Stimulated activated CD8-positive, alpha-beta memory T cell treated with anti-CD3 and anti-CD28 coated beads, Interleukin-4, amount 100 ng/mL, for 1 hour (primary cell): ENCODE measurements at places on chromosomes 16 and 17.
A peak's percentile ranks its signal among the peaks of the same experiment; 100 is the strongest.

DNA sequence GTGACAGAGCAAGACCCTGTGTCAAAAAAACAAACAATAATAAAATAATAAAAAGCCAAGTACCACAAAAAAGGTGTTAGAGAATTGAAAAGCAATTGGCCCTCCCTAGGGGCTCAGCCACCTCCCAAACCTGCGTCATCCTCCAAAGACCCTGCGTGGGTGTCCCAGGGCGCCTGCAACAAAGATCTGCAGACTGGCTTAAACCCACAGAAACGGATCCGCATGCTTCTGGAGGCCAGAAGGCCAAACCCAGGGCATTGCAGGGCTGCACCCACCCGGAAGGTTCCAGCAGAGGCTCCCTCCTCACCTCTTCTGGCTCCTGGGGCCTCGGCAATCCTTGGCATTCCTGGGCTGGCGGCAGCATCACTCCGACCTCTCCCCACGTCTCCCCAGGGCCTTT, 1.5 kb downstream of the ENPP7 start:
- no peak for DNase-seq

GRCh38 chr17:10803830-10804475, at the start of gene TMEM238L:
Gene TMEM238L, minus strand, starts transcription at chr17:10804099. Its CDS starts 136 bp downstream, at chr17:10803963.
- DNase-seq, result no peak

- DNase-seq, result no peak
Measured at GRCh38 chr16:12540290-12540689, 263.4 kb downstream of the CPPED1 start.

- DNase-seq, result no peak
Measured at GRCh38 chr17:66777689-66778225, 57.2 kb upstream of the CACNG5 start.

GRCh38 chr16:81707411-81708265, 71.5 kb upstream of the PLCG2 start:
- DNase-seq, result no peak

GRCh38 chr17:71741836-71742235, 379.0 kb upstream of the SOX9 start:
- DNase-seq, result no peak

- DNase-seq, result peak; percentile 15
Measured at GRCh38 chr16:641326-642188, at the start of gene MCRIP2. Gene MCRIP2, plus strand, starts transcription at chr16:641828. Its CDS starts 164 bp downstream, at chr16:641992.

DNA sequence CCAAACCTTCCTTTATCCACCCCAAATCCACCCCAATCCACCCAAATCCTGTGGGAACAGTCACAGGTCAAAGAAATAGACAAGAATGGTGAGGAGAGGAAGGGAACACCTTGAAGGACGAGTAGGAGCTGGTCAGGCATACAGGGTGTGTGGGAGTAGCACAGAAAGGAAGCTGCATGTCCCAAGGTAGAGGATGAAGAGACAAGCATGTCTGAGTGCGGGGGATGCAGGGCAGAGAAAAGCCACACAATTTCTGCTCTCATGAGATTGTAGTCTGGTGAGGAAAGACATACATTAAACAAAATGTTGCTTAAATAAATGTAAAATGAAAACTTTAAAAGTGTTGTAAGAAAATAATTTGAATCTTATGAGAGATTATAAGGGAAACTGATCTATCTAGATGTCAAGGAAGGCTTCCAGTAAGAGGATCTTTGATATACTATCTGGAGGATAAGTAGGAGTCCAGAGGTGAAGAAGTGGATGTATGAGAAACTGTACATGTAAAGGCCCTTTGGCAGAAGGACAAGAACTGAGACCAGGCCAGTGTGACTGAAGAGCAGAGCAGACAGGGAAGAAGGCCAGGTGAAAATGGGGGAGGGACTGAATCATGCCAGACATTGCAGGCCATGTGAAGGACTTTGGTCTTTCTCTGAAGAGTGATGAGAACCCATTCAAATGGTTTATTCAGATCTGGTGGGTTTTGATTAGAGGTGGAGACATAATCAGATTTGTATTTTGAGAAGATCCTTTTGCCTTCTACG, 18.6 kb downstream of the TMEM98 start:
- DNase-seq, result no peak

- DNase-seq, result no peak
Measured at GRCh38 chr17:21036361-21036881, 6.4 kb downstream of the USP22 start.

DNA sequence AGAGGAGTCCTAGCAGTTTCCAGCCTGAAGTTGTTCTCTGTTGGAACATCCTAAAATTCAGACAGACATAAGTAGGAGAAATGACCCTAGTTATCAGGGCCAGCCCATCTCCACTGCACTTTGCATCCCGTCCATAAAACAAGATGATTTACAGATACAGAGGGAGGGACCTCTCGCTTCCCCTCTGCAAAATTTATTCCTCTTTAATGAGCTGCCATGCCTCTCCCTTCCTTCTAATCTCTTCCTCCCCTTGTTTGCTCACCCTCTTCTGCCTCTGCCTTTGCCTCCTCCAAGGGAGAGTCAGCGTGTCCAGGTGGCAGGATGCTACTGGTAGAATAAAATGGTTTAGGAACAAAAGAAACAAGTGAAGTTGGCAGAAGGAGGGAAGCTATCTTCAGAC, 351.3 kb downstream of the SOX9 start:
- no peak for DNase-seq

DNA sequence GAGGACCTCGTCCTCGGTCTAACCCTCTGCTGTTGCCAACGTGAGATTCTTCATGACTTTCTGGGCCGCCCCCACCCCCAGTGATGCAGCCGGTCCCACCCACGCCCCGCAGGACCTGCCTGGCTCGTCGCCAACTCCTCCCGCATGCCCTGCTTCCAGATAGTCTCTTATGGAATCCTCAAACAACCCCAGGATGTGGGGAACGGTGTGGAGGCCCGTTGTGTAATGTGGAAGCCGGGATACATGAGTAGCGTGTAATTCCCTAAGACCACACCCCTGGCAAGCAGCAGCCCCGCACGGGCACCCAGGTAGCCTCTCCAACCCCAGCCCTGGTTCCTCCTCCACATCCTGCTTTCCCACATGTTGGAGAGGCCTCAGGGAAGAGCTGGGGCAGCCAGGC, 275.9 kb downstream of the C16orf95 start:
- DNase-seq, result no peak

- DNase-seq, result no peak
Measured at GRCh38 chr16:29302976-29303375, 103.5 kb downstream of the NPIPB11 start.

GRCh38 chr17:76700617-76701470, 9.9 kb downstream of the MXRA7 start:
- DNase-seq, result no peak

GRCh38 chr16:88454523-88454947, 1.5 kb downstream of the ZFPM1 start:
- DNase-seq, result no peak

DNA sequence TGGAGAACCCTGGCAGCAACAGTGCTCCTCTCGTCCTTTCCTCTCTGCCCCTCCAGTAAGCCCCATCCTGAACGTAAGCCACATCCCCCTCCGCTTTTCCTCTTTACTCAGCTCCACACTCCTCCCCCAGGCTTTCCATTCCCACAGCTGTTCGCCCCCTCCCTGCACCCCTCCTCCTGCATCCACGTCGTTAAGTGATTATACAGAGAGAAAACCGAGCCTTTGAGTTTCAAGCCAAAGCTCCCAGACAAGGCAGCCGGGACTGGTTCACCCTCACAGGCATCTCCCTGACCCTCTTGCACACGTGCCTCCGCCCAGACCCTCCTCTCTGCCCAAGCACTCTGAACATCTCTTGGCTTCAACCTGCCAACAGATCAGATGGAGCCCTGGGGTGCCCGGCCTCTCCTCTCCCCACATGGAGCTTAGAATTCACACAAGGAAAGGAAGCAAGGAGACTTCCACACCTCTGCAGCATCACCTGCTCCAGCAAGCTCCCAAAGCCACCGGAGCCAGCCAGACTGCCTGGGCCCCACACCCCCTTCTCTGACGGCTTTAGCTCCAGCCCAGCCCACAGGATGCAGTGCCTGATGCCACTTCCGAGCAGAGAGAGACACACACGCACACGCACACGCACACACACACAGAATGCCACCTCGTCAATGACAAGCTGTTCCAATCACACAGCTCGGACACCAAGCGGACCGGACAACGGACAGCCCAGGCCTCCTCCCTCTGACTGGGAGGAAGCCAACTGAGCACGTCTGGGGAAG, 99.9 kb upstream of the CCL2 start:
- no peak for DNase-seq

DNA sequence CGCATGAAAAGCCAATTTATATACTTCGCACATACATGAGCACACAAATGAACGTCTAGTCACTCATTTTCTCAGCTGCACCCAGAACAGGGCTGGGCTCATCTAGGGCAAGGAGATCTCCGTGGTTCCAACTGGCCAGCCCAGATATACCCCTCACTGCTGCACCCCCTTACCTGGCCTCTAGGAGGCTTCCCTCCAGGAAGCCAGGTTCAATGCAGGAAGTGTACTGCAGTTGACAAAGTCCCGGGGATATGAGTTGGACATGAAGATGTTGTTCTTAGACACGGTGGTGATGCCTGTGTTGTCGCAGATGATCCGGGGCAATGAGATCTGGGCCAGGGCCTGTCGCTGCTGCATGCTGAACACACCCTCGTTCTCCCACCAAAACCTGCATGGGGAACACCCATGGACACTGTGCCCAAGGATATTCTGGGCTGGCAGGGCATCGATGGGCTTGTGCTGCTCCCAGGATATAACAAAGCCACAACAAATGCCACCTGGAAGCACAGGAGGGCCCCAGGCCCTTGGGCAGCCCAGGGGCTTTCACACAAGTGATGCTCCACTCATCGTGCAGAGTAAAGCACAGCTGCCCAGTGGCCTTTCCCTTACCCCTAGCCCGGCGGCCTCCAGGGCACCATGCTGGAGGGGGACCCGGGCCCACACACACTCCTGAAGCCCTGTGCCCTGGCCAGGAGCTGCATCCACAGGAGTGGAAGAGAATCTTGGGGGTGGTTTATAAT, 10.1 kb downstream of the MPO start:
- no peak for DNase-seq

DNA sequence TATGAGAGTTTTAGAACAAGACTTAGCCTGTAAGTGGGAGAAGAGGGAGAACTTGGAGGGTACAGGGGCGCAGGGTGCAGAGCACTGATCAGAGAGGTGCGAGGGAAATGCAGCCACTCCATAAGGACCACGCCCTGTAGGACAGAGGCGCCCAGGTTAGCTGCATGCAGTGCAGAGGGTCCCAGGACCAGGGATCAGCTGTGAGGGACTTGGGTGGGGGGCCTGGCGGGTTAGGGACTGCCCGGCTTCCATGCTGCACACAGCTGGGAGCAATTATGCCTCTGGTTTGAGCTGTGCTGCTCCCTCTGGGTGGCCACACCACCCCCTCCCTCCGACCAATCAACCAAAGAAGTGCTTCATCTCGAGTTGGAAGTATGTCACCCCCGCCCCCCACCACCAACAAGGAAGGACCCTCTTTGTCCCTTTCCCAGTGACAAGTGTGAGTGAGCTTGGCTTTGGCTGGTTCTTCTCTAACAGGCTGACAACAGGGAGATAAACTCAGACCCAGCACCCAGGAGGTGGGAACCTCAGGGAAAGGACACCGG, 22.2 kb upstream of the CLEC18A start:
- DNase-seq, result no peak

DNA sequence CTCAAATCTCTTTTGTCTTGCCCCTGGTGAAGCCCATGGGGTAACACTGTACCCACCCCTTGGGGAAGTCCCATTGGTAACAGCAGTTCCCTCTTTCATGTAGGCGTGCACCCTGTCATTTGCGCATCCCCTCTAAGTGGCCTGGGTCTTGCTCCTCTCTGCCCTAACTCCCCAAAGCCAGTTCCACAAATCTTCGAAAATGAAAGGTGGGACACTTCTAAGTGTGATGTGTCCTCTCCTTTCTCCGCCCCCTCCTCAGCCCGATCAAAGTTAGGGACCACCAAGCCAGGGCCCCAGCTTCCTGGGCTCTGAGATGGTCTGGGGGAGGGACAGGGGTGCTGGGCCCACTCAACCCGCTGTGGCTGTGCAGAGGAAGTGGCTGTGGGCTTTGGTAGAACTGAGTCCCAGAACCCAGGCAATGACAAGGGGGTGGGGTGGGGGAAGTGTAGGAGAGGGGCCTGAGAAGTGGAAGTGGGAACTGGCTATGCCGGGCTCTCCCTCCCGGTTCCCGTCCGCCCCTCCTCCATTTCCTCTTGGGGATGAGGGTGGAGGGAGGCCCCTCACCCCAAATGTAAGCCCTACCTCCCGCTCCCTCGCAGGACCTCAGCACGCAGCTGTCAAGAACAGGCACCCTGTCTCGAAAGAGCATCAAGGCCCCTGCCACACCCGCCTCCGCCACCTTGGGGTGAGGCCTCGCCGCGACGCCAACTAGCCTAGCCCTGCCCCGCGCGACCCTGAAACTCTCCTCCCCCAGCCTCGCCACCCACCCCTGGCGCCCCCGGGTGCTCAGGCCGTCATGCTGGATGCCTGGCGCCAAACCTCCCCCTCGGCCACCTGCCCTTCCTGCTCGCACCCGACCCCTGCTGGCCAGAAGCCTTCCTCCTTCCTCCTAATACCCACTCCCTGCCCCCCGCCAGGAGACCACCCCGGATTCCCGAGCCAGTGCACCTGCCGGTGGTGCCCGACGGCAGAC, 8.7 kb downstream of the ABI3 start:
- DNase-seq, result no peak

DNA sequence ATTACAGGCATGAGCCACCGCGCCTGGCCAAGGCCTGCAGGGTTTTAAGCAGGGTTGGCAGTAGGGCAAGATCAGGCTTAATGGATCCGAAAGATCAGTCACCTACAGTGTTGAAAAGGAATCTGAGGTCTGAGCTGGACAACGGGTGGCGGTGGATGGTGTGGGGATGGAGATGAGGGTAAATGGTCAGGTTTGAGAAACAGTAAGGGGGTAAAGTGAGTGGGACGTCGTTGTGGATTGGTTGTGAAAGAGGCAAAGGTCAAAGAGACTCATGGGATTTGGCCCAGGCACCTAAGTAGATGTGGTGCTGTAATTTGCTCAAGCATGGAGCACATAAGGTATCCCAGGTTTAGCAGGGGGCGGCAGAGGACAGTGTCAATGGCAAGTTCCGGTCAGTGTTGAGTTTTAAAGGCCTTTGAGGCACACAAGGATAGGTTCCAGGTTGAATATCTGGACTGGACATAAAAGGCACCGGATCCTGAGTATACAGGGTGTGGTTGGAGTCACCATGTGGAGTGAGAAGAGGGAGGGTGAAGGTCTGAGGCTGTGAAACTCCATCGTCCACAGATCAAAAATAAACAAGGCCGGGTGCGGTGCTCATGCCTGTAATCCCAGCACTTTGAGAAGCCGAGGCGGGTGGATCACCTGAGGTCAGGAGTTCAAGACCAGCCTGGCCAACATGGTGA, 1.1 kb upstream of the SLC16A5 start:
- DNase-seq, result no peak

GRCh38 chr16:11797957-11798299, 870 bp upstream of the ZC3H7A start:
- DNase-seq, result no peak

DNA sequence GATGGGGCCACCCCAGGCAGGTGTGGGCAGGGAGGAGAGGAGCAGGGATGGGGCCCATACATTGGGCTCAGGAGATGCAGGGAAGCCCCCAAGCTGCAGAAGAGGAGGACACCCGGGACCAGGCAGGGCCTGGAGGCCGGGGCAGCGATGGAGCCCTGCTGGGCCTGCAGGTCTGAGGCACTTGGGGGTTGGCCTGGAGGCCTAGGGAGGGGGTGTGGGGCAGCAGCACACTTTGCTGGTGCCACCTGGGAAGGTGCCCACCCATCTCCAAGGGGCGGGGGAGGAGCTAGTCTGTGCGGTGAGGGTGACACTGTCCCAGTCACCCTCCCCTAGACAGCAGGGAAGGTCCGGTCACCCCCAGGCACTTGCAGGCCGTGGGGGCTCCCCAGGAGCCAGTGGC, 6.4 kb upstream of the CCDC57 start:
- DNase-seq, result no peak

- no peak for DNase-seq
Measured at GRCh38 chr17:62090021-62090824, 25.1 kb upstream of the MED13 start.

- no peak for DNase-seq
Measured at GRCh38 chr17:9272501-9273200, 251.3 kb downstream of the NTN1 start.
